ENCODE measurements at places on chromosomes 4 and X.

- no peak for DNase-seq
Observed at GRCh38 chr4:176611951-176612350, 180.8 kb downstream of the VEGFC start.

DNA sequence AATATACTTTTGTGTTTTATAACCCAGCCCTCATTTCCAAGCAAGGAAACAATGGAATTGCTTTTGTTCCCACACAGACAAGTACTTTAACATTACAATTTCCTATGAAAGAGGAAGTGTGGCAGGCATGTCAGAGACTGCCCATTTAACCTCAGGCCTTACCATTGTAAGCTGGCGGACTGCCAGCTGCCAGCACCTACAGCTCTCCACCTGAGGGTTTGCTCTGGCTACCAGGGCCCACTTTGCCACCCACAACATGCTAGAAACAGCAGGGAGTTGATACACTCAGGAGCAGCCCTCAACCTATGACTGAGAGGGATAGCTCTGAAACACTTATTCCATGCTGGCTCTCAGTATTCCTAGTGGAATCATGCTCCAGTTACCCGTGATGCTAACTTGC lies 152.3 kb upstream of the PRDX4 start:
- DNase-seq = no peak

GRCh38 chrX:47148946-47149345 lies 3.9 kb downstream of the RBM10 start:
- DNase-seq = no peak

DNA sequence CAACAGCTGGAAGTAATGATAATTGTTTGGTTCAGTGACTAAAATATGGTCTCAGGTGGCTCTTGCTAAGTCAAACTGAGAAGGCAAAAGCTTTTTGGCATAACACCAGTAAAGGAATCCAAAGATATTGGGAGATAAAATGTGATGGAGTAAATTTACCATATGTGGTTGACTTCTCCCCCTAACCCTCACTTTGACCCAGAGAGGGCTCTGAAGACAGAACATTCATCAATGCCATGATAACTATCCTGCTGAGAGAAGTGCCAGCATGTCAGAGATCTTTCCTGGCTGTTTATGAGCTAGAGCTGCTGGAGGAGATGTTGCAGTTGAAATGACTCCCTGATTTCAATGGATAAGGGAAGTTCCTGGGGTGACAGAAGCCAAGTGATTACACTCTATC lies 213.4 kb downstream of the SPCS3 start:
- no peak for DNase-seq

DNA sequence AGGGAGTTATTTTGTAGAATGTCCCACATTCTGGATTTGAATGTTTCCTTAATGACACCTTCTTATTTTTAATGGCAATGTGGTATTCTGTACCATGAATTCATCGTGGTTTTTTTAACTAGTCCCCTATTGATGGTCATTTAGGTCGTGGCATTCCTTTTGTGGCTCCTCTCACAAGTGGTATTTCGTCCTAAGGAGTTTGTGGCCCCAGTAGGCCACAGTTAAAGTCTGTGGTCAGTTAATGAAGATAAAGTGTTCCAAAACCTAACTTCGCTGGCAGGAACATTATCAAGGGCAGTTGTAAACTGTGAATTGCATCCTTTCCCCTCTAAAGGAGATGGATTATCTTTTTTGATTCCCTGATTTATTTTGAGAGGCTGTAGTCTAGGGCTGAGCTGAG lies 133.2 kb downstream of the TMEM164 start:
- DNase-seq = no peak

- no peak for DNase-seq
Observed at GRCh38 chrX:126237524-126237923, 71.4 kb upstream of the DCAF12L2 start.

- DNase-seq = no peak
Observed at GRCh38 chrX:56968980-56969379, 26.4 kb downstream of the SPIN3 start.

- DNase-seq = no peak
Observed at GRCh38 chr4:53346920-53347852, 18.7 kb downstream of the SCFD2 start.

- DNase-seq = no peak
Observed at GRCh38 chrX:82945332-82945731, 562.8 kb upstream of the POU3F4 start.

DNA sequence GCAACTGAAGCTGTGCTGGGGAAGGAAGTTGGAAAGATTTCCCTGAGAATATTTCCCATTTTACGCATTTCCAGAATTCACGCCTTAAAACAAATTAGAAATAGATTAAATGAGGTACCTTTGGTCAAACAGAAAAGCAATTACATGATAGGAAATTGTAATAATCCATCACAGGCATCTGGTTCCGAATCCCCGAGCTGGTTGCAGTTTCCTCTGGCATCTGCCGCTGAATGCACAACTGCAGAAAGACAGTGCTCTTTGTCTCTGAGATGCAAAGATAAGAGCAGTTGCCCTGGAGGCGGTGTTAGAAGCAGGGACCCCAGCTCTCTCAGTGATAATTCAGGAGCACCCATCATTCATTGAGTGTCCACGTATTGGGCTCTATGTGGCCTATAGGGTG lies 224.4 kb downstream of the LDB2 start:
- DNase-seq = no peak

GRCh38 chrX:11757397-11757718 lies 679 bp upstream of the MSL3 start:
- DNase-seq = no peak

- no peak for DNase-seq
Observed at GRCh38 chrX:63511361-63511760, 160.2 kb upstream of the SPIN4 start.

- DNase-seq = no peak
Observed at GRCh38 chr4:82523179-82523578, 38.6 kb downstream of the TMEM150C start.

- no peak for DNase-seq
Observed at GRCh38 chr4:78525559-78525958, 26.0 kb upstream of the ANXA3 start.

GRCh38 chrX:71215338-71215912 lies 7.6 kb upstream of the GJB1 start:
- DNase-seq = no peak

DNA sequence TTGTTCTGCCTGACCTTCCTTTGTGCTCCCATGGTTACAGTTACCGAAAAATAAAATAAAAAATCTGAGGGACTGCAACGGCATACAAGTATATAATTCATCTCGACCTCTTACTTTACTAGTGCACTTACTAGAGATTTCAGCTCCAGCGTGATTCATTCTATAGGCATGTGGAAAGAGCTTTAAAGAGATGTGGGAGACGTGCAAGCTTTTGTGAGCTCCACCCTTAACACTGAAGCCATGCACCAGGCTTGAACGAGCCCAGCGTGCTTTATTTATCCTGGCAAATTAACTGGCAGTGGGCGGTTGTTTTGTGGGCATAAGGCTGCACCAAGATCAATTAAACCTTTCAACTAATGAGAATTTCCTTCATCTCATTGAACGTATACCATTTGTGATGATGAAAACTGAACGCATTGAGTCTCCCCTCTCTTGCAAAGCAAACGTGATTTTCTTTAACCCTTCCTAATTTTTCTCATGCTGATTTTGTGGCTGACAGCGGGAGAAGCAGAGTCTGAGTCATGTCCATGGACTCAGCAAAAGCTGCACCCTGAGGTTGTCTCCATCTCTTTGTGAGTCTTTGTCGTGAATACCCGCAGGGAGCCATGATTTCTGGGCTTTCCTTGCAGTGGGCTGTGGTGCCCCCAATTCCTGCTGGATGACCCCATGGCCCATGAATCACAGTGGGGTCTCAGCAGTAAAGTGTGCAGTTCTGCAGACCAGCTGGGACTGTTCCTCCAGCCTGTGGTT lies 60.1 kb downstream of the MXRA5 start:
- no peak for DNase-seq

GRCh38 chrX:40061871-40062524 lies 35.8 kb downstream of the BCOR start:
- DNase-seq = no peak

GRCh38 chrX:71489540-71489939 lies 43.4 kb upstream of the OGT start:
- no peak for DNase-seq

DNA sequence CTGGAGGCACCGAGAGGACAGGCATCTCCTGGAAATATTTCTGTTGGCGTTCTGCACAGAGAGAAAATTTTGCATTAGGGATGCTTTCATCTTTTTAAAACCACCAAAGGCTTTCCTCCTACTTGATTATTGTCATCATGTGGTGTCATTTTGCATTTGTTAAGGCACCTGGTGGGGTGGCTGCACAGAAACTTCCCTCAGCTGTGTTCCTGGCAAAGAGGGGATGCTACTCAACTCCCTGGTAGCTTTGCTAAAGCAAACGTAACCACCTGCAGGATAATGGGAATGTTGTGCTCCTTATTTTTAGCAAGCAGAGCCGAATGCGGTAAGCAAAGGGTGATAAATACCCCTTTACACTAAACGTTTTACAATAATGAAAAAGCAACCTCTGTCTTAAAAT lies 229.8 kb downstream of the STIM2 start:
- no peak for DNase-seq

DNA sequence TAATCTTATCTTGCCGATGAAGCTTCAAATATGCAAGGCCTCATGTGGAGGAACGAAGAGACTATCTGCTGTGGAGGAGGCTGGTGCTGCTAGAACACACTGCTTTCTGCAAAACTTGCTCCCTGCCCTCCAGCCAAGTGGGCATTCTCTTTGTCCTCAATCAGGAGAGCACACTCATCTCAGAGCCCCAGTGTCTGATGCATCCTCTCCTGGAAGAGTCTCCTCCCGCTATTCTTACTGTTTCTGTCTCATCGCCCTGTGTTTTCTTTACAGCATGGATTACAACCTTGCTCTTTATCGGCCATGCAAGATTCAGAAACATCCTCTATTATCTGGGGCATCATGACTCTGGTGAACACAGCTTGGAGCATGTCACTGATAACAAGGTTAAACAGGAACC lies 68.2 kb upstream of the MTNR1A start:
- no peak for DNase-seq

GRCh38 chr4:81747242-81747930 lies 275.7 kb upstream of the RASGEF1B start:
- DNase-seq = no peak

DNA sequence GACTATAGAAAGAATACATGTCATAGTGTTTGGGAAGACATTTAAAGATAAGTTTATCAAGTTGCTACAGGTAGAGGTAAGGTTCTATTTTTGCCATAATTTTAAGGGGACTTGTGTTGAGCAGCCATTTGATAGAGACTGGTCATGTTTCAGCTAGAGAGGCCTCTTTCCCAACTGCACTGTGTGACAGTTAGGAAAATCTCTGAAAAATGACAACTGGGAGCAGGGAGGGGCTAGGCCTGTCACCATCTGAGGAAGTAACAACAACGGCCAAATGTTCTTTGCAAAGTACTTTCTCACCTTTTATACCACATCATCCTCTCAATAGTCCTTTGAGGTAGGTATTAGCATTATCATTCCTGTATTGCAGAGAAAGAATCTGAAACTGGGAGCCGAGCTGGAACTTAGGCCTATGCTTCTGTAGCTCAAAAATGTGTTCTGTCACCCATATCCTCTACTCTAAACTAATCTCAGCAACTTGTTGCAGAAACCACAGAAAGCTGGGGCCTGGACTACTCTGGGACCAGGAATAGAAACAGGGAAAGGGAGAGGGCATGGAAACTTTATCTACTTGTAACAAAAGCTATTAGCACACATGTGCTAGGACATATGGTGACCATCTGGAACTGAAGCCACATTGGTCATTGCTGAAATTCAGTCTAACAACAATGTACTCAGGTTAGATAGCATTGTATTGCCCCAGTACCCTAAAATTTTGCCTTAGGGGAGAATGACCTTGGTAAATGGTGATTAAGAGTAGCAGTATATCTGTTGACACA lies 198.9 kb downstream of the MID1IP1 start:
- no peak for DNase-seq

DNA sequence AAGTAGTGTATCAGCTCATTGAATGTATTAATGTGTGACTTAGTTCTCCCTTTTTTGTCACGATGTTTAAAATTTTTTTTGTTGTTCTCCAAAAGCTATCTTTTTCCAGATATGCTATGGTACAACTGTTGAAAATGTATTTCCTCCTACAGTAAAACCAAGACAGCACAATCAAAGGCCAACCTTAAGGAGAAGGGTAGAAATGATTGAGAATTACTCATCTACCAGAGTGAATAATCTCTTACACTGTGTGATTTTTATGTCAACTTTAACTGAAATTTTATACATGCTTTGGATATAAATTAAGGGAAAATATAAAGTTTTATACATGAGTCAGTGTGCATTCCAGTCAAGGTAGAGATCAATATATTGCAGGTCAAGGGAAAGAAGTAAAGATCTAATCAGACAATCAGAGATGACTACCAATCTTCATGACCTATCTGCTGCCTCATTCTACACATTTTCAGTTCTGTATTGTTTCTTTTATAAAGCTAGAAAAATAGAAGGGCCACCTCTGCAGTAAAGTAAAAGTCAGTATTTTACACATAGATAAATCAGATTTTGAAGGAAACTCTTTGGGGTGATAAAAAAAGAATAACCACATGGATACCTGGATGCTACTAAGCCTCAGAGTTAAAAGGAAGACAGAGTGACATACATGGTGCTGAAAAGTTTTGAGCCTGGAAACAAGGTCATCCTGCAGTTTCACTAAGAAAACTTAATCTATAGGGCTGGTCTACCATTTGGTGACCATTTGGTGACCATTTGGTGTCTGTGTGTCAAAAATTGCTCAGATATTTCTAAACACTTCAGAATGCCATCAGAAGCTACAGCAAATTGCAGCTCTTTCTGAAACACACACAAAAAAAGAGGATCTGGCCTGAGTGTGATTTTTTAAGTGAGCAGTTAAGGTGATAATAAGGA lies 1.6 kb downstream of the FAM13A start:
- no peak for DNase-seq

GRCh38 chr4:145786261-145786660 lies 106.3 kb downstream of the C4orf51 start:
- no peak for DNase-seq

- DNase-seq = no peak
Observed at GRCh38 chr4:476501-476900, 22.5 kb downstream of the ZNF721 start.

DNA sequence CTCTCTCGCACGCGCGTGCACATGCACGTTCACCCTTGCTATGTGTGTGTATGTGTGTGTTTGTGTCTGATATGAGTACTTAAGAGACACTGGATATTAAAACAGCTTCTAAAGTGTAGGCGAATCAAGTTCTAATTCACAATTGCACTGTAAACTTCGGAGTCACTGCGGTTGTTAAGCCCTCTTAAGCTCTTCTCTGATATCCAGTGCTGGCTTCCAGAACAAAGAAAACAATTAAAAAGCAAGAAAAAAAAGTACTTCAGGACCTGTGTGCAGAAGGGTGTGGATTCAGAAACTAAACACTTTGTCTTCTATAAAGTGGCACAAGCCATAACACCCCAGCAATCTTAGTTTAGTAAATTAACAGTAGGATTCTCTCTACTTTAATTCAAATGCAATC lies 300.2 kb downstream of the PCDH7 start:
- DNase-seq = no peak

- no peak for DNase-seq
Observed at GRCh38 chr4:82667761-82668480, 106.1 kb upstream of the TMEM150C start.
